M059J (cell line): ENCODE measurements at places on chromosomes 2 and 18.
A peak's percentile ranks its signal among the peaks of the same experiment; 100 is the strongest.

DNA sequence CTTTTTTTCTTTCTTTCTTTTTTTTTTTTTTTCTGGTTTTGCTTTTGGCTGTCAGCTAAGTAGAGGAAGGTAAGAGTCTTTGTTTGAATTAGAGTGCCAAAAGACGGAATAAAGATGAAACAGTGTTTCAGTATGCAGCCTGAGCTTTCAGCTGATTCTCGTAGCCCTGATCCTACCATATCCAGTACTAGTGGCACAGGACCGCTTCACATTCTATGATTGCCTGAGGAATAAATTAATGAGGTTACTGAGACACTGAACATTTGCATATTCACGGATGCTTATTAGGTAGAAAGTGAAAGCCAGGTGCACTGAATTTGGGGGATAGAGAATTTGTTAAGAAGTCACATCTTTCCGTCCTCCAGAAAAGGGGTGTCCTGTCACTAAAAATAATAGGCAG is 421.5 kb upstream of the POU3F3 start:
- no peak for DNase-seq

GRCh38 chr2:171056307-171056706 is 104.4 kb downstream of the TLK1 start:
- no peak for DNase-seq

- peak; percentile 47 for DNase-seq
Measured at GRCh38 chr2:182444806-182445205, 18.0 kb upstream of the PDE1A start.

DNA sequence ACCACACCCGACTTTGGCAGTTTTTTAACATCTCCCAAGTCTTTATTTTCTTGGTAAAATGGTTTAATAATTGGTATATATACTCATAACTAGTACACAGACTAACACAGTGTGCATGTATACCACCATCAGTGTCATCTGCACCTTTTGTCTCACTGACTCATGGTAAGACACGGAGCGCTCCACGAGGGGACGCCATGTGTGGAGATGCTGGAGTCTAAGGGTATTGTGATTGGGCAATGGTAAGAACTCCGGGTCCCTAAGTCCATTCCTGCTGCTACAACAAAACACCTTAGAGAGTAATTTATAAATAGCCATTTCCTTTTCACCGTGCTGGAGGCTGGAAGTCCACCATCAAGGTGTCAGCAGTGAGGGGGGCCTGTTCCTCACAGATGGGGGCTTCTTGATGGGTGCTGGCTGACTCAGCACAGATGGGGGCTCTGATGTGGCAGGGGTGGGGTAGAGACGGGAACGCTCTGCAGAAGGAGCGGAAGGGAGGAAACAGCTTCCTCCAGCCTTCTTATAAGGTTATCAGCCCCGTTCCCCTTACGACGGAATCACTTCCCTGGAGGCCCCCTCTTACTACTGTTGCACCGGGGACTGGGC is 42.0 kb upstream of the EDAR start:
- DNase-seq: no peak

GRCh38 chr18:50338122-50338521 is 36.7 kb upstream of the SKA1 start:
- DNase-seq: no peak

GRCh38 chr2:46915281-46915810 is at the start of gene MCFD2:
MCFD2 (minus strand) TSS chr2:46915806; CDS start chr2:46909171, 6,635 bp downstream.
- DNase-seq: peak; percentile 48

GRCh38 chr2:221943076-221943810 is 355.6 kb downstream of the PAX3 start:
- peak; percentile 30 for DNase-seq

- DNase-seq: peak; percentile 22
Measured at GRCh38 chr2:214203744-214204289, 207.0 kb upstream of the VWC2L start.

GRCh38 chr2:72681016-72681995 is 144.5 kb downstream of the EXOC6B start:
- no peak for DNase-seq

- DNase-seq: peak; percentile 39
Measured at GRCh38 chr2:203164311-203164935, 74.4 kb upstream of the CYP20A1 start.

- DNase-seq: no peak
Measured at GRCh38 chr2:163610817-163611556, 124.8 kb downstream of the FIGN start.

DNA sequence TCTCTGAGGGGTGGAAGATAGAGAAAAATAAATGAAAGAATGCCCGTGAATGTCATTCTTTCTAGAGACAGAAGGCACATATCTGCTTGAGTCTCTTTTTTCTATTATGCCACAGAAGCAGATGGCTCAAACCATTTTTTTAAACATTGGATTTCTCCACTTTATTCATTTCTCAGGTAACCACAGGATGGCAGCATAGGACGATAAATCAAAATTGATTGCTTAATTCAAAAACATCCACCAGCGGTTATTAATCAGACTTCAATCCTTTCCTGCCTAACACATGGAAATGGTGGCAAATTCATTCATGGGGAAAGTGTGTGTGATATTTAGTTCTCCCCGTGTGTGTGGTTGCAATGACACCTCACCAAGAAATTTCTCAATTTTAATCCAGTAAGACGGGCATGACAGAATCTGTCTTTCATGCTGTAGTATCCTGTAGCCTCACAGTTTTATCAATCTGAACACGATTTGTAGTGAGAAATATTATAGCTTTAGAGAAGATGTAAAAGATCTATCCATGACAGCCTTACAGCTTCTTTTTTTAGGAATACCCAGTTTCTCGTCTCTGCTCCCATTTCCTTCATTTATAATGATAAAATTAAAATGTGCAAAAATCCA is 72.2 kb downstream of the DSC3 start:
- peak; percentile 26 for DNase-seq

GRCh38 chr2:157440404-157441071 is 3.4 kb downstream of the CYTIP start:
- DNase-seq: no peak

- DNase-seq: no peak
Measured at GRCh38 chr2:145488571-145488970, 968.7 kb upstream of the ZEB2 start.

GRCh38 chr2:11701751-11702301 is 31.8 kb upstream of the NTSR2 start:
- DNase-seq: no peak

DNA sequence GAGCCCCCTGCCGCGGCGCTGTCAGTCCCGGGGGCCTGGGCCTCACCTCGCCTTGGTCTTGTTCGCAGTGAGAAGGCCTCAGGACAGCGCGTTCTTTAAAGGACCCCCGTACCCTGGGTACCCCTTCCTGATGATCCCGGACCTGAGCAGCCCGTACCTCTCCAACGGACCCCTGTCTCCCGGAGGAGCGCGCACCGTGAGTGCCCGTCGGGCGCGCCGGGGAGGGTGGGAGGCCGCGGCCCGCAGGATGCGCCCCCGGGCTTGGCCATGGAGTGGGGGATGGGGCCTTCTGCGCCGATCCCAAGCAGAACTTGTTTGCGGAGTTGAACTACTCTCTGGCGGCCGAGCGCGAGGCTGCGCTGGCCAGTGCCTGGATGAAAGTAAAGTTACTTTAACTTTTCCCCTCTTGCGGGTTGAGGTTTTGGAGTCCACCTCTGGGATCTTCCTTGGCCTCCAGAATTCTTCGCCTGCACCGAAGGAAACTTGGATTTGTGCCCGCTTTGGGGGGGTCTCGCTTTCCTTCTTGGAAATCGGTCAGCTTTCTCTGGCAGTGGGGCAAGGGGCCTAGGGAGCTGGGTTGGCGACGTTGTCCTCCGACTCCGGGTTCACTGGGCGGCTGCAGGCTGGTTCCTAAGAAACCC is 1.2 kb downstream of the TCF7L1 start:
- peak; percentile 14 for DNase-seq

GRCh38 chr2:240129311-240129710 is 6.8 kb downstream of the COPS9 start:
- DNase-seq: no peak

GRCh38 chr2:112606547-112606946 is 22.1 kb downstream of the CHCHD5 start:
- DNase-seq: no peak

GRCh38 chr2:111685342-111685741 is 198.7 kb downstream of the ANAPC1 start:
- DNase-seq: no peak

GRCh38 chr2:53960476-53960875 is 10.3 kb downstream of the PSME4 start:
- no peak for DNase-seq

- peak; percentile 58 for DNase-seq
Measured at GRCh38 chr2:3377279-3377611, 373 bp downstream of the EIPR1 start.

DNA sequence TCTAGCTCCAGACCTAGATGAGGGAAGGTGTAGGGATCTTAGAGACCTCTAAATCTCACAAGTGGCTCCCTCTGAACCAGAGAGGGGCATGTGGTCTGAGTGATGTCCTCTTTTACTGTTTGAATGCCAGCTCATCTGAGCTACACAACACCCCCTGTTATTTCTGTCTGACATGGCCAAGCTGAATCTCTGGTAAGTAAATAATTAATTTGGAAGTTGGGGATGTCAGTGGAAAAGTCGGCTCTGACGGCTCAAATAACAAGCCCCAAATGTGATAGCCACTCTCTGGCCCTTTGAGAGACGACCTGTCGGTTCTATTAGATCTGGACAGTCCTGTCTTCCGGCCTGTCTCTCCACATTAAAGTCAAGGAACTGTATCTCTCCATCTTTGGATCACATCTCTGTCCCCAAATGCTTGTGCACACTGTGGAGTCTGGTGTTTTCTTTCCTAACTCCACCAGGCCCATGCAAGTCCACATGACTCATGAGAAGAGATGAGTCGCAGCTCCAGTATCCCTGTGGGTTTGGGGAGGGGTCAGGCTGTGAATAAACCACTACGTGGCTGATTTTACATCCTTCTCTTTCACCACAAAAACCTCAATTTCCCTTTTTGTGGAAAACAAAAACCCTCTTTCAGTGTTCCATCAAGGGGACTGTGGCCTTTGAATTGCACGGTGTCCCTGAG is 52.5 kb downstream of the SETBP1 start:
- peak; percentile 94 for DNase-seq
